Adipocyte (in vitro differentiated cells): ENCODE measurements at places on chromosomes 11 and 22.

- peak; percentile 41 for DNase-seq
Observed at GRCh38 chr11:12376259-12377081, 901 bp upstream of the PARVA start.

DNA sequence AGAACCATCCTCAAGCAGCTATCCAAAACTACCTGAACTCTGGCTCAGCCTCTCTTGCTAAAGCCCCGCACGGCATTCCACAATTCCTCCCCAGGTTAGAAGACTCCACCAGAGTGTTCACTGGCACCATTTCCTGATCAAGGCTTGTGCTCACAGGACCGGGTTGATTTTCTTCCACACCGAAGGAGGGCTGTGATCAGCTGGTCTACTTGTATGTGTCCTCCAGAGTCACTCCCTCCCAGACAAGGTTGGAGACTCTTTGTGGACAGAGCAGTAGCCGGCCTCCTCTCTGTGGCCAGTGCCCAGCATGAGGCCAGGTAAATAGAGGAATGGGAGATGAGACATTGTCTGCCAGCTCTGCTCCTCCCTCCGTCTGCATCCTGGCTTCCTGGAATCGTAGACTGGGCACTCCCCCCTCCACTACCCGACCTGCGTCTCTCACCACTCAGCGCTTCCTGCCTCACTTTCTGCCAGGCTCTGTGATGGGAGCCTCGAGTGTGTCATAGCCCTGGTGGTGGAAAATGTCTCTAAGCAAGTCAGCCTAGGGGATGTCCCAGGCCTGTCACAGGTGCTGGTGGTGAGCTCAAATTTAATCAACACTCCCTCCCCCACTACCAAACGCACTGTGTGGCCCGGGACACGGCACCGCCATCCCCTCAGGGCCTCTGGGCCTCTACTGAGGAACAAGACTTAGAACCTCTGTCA is 12.5 kb upstream of the TMPRSS6 start:
- DNase-seq, result peak; percentile 7

GRCh38 chr22:35783943-35784614 is 66.4 kb downstream of the APOL5 start:
- peak; percentile 31 for DNase-seq

DNA sequence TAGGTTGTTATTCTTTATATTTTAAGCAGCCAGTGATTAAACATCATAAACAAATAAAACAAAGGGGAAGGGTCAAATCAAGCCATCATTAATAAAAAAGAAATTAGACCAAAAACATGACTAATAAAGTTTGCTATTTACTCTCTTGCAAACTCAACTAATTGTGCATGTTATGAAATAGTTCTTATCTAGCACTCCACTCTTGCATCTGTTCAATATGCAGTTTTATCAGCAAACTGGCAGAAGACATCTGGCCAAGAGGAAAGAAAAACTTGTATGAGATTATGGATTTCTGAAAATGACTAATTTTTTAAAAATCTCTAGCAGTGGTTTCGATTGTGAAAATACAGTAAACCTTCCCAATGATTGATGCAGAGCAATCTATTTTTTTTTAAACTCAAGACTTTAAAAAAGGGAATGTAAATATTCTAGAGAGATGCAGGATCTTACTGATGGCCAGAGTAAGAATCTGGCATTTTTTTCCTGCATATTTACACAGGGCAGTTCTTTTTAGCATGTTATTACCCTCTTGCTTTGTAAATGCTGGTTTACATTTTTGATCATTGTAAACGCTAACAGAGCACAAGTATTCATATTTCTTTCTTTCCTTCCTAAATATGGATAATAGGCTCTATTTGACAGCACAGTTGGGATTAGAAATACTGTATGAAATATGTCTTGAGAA is 83.3 kb downstream of the GRIA4 start:
- no peak for DNase-seq

DNA sequence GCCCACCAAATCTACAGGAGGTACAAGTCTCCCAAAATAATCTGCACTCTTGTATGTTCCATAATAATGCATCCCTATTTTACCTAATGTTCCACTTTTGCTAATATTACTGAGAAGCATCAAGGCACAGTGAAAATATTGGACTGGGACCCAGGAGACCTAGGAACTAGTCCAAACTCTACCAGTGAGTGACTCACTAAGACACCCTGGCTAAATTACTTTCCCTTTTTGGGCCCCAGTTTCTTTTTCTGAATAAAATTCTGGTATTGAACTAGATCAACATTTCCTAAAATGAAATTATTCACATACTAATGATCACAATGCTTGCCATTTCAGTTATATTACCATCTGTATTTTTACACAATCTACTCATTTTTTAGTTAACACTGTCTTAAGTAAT is 19.6 kb downstream of the THAP12 start:
- peak; percentile 51 for DNase-seq

GRCh38 chr11:12793065-12793464 is 118.8 kb downstream of the TEAD1 start:
- DNase-seq, result no peak

DNA sequence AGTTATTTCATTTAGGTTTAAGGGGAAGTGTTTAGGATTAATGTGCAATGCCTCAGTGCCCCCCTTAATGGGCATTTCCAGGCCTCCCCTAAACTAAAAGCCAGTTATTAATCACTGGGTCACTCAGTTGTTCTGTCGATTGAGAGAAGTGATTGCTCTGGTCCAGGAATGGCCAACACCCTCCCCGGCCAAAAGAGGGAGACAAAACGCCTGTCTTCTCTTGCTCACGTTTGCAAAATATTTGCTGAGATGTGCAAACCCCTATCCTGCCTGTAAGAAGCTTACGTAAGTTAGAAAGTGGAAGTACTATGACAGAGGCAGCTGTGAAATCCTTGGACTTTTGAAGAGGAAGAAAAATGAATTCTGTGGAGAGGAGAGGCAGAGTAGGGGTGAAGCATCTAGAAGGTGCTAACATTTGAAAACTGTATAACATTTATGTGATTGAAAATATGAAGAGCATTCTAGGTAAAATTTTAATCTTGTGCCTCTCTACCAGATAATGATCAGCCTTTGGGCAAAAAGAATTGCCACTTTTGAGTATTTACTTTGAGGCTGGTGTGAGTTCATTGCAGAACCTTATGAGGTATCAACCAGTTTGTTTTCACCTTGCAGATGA is 37.7 kb downstream of the NTM start:
- DNase-seq, result peak; percentile 15

DNA sequence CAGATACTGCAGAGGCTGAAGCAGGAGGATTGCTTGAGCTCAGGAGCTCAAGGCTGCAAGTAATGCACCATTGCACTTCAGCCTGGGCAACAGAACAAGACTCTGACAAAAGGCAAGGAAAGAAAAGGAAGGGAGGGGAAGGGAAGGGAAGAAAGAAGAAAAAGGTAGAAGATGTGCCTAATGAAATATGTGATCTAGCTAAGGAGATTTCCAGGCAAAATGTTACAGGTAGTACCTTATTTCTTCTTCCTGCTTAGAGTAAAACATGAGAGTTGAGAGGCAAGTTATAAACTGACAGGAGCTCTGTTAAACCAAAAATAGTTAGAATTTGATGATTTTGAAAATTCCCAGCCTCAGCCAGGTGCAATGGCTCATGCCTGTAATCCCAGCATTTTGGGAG is 4.7 kb upstream of the PELI3 start:
- DNase-seq, result no peak

DNA sequence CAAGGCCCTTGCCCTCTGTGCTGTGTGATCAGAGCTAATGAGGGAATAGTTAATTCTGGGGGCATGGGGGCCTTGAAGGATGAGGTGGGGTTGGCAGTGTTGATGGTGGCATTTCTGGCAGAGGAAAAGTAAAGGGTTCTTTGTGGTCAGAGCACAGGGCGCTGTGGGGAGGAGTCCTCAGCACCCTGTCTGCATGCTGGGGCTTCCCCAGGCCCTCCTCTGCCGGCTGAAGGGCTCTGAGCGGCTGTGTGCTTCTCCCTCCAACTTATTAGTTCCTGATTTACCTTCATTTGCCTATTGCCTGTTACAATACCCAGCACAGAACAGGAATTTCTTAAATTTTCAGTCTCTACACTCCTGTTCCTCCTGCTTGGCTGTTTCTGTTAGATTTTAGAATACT is 122.8 kb downstream of the HIPK3 start:
- no peak for DNase-seq

GRCh38 chr11:84339796-84340195 is 1053.6 kb upstream of the CCDC90B start:
- no peak for DNase-seq

- no peak for DNase-seq
Observed at GRCh38 chr11:78041843-78042440, 18.9 kb upstream of the KCTD14 start.

DNA sequence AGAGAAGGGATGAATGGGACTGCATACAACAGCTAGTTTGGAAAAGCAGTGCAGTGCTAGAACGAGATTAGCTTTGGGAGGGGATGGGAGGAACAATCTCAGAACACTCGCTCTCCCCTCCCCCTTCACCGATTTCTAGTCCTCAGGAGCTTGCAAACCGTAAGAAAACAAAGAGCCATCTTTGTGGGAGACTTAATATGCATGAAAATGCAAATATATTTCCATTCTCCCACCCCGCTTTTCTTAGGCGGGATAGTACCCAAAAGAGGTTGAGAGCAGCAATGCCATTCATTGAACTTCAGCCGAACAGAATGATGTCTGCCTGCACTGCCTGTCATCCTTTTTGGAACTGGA is 1.1 kb downstream of the SPINDOC start:
- peak; percentile 38 for DNase-seq

DNA sequence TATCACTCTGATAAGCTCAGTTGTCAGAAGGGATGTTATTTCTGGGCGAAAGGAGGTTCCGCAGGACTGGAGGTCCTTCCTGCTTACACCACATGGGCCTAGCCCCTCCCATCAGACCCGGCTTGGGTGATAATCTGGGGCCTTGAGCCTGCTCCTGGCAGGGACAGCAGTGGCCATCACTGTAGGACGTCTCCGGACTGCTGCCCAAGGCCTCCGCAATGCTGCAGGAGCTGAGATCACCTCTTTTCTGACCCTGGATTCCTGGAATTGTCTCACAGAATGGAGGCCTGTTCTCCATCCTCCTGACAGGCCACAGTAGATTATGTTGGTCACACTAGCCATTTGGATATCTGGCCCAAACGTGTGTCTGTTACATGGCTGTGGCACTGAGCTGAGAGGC is 9.2 kb upstream of the BIK start:
- DNase-seq, result no peak

DNA sequence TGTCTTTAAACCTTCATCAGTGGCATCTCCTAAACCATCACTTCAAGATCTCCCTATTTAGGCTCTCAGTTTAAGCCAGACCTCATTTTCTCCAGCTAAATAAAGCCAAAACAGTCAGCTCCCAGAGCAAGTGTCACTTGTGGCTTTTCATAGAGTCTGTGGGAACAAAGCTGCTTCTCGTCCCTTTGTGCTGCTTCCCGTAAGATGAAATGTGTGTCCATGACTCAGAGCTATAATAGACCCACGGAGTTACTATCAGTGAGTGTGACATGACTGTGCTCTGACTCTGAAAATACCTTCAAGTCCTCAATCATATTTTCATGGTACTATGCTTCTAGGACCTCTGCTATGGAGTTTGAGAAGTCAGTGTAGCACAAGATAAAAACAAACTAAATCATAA is 57.3 kb upstream of the SLN start:
- peak; percentile 12 for DNase-seq

DNA sequence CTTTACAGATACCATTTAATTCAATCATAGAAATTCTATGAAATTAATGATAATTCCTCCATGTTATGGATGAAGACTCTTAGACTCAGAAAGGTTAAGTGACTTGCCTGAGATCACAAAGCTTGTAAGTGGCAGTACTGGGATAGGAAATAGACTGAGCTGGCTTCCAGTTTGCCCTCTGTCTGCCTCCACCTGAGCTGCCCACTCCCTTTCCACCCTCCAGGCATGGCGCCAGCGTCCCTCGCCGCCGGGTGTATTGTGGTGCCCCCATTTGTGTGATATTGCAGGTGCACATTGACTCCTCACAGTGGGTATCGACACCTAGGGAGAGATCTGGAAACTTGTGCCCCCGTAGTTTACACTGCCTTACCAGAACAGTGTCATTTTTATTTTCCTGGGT is 9.4 kb upstream of the RPS3 start:
- no peak for DNase-seq

GRCh38 chr11:73946798-73947458 is 3.9 kb upstream of the DNAJB13 start:
- DNase-seq, result no peak

- DNase-seq, result no peak
Observed at GRCh38 chr11:101584129-101584515, 315 bp upstream of the TRPC6 start.

- DNase-seq, result no peak
Observed at GRCh38 chr11:90510839-90511238, 288.0 kb upstream of the CHORDC1 start.

DNA sequence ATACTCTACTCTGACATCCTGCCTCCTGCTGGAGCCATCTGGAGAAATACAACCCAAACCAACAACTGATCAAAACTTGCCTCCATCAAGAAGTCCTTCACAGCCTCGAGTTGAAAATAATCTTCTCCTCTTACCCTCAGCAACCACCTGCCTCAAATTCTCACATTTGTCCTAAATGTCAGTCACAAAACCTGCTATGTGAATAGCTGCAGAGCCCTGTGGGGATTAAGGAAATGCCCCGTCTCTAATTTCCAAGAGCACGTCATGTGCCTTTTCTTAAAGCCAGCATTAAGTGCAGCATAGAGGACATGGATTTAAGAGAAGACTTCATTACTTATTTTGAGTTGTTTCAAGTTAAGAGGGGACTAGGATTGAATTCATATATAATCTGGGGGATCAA is 105.9 kb downstream of the TRPC6 start:
- no peak for DNase-seq

DNA sequence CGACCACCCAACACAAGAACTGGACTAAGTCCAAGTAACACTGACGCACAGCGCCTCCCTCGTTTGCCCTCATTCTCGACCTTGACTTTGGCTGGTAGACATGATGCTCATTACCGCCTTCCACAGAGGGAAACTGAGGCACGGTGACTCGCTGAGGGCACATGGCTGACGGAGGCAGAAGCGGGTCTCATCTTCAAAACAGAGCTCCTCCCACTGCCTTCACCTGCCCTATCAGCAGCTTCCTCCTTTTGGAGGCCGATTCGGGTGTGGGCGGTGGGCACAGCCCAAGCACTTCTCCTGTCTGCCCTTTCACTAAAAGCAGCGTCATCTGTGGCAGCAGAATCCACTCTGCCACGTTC is 2.0 kb upstream of the KMT5B start:
- DNase-seq, result no peak

- peak; percentile 35 for DNase-seq
Observed at GRCh38 chr11:77617892-77618291, 19.7 kb downstream of the CLNS1A start.
